Activated CD4-positive, alpha-beta T cell treated with anti-CD3 and anti-CD28 coated beads for 1 hour (primary cell): ENCODE measurements at places on chromosomes 13 and 19.

- no peak for DNase-seq
Measured at GRCh38 chr13:40377783-40378182, 288.7 kb downstream of the FOXO1 start.

DNA sequence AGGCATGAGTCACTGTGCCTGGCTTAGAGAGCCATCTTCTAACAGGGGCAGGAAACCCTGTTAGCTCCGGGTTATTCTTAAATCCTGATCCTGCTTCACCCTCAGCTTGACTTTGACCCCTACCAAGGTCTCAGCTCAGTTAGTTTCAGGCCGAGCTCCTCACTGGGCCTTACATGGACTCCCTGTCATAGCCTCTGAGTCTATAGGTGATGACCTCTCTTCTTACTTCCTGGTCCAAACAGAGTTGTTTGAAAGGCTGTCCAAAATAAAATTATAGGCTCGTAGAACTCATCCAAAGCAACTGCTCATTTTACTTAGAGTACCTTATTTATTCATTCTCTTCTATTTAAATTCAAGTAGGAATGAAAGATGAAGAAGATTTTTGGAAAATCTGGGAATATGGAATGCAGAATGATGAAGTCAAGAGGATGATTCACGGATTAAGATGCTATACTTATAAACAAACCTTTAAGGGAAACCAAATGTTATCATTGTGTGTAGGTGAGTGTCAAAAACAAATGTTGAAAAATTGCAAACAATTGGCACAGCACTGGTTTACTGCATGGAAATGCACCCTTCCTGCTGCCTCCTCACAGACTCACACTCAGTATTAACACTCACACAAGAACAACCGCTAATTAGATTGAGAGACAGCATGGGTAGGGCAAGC is 174.1 kb downstream of the RGCC start:
- no peak for DNase-seq

GRCh38 chr13:33582121-33582520 is 235.8 kb upstream of the RFC3 start:
- DNase-seq, result no peak

- DNase-seq, result no peak
Measured at GRCh38 chr13:80841414-80841813, 500.5 kb upstream of the SPRY2 start.

GRCh38 chr13:89955773-89956172 is 1391.7 kb upstream of the MIR17HG start:
- no peak for DNase-seq

DNA sequence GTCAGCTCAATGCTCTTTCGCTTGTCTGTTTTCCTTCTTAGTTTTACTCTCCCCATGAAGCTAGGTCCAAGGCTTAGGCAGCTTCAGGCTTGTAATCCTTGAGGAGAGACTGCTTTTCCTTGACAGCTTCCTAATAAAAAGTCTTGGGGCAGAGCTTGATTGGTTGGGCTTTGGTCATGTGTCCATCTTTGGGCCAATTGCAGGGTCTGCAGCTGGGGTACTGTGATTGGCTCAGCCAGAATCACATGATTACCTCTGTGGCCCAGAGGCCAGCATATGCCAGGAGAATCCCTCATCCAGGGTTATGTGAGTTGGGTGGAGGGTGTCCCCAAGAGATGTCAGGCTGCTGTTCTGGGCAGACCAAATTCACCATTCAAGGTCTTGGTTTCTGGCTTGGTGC is 8.1 kb downstream of the KLK1 start:
- no peak for DNase-seq

- DNase-seq, result no peak
Measured at GRCh38 chr13:76864259-76864658, 21.9 kb downstream of the KCTD12 start.

- no peak for DNase-seq
Measured at GRCh38 chr19:33660410-33661124, 38.8 kb downstream of the CHST8 start.

DNA sequence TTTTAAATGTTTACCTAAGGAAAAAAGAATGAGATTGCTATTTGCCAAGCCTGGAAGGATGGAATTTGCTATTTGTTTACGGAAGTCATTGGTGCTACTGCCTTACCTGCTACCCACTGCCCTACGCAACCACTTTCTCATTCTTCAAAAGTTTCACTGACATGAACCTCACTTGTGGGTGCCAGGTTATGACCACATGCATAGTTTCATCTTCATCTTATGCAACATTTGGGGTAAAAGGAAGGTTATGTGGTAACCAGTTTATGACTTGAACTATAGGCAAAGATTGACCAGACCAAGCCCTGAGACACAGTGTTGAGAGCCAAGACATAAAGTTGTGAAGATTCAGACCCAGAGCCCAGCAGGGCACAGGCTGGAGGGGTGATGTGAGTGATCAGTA is 142.5 kb downstream of the LACC1 start:
- no peak for DNase-seq

DNA sequence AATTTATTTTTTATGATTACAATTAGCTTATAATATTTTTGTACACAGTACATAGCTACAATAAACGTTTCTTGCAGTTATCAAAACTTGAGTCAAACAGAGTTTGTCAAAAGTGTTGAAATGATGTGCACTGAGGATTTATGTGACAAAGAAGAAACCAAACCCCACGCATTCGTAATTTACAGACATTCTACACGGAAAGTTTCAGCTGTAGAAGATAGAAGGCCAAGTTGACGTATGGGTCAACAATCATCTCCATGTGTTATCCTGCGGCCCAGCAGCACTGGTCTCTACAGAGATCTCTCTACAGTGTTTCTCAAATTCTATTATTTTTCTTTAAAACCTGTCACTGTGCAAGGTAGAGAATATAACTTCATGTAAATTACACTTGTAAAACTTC is 1507.6 kb downstream of the PCDH9 start:
- DNase-seq, result no peak

- no peak for DNase-seq
Measured at GRCh38 chr13:25977671-25978070, 74.1 kb downstream of the SHISA2 start.

DNA sequence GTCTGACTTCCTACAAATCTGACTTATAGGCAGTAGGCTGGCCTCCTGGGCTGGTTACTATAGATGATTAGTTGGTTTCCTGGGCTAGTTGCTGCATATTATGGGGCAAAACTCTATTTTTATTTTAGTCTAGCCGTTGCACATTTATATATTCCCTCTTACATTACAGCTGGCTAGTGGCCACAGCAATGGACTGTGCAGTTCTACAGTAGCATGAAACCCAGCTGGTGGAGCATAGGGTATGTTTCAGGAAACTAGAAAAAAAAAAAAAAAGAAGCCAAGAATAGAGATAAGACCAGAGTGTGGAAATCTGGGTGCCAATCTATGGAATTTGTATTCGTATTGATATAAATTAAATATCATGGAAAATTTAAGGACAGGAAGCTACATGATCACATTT is 304.4 kb upstream of the NBEA start:
- no peak for DNase-seq

GRCh38 chr13:72648513-72649065 is 78.8 kb downstream of the MZT1 start:
- no peak for DNase-seq

DNA sequence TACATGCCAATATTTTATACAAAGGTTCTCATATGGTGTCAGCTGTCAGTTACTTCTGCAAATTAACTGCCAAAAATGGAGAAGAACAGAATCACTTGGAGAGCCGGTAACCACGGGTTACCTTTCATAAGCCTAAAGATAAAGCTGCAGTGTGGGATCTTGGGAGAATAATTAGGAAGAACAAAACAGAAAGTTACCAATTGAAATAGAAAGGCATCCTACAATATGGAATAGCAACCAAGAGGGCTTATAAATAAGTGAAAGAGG is 74.2 kb downstream of the TSHZ3 start:
- no peak for DNase-seq
